Calu3 (cell line): ENCODE measurements at places on chromosomes 3 and 15.

DNA sequence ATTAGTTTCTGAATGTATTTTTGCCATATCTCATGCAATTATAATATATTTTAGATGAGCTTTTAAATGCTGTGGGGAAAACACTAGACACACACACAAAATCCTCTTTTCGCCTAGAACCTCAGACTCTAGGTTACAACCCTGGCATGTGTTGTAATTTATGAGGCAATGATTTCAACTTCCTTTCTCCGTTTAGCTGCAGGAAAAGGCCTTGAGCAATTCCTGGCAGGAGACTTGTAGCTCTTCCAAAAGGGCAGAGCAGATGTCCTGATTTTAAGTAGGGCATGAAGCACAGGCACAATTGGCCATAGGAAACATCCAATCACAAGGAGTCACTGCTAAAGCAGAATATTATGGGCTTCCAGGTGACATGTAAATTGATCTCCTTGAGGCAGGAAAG lies 82.0 kb downstream of the GPR156 start:
- no peak for DNase-seq

DNA sequence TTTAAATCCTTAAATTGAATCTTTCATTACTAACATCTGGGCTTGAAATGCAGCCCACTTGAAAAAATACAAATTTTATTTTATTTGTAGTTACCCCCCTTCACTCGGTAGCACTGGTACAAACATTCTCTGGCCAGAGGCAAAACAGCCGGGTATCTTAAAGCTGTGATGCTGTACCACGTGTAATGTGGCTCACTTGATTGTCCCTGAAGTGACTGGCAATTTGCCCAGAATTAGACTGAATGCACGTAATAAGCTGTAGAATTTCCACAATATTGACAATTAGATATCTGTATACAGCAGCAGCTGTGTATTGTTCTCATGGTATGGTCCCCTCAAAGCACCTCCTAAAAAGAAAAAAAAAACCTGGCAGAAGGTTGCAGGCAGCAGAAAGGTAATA lies 192.8 kb upstream of the TBC1D5 start:
- DNase-seq = no peak

GRCh38 chr15:60218256-60218655 lies 179.5 kb downstream of the ANXA2 start:
- DNase-seq = no peak

- DNase-seq = no peak
Observed at GRCh38 chr3:128482175-128482574, 10.8 kb downstream of the GATA2 start.

DNA sequence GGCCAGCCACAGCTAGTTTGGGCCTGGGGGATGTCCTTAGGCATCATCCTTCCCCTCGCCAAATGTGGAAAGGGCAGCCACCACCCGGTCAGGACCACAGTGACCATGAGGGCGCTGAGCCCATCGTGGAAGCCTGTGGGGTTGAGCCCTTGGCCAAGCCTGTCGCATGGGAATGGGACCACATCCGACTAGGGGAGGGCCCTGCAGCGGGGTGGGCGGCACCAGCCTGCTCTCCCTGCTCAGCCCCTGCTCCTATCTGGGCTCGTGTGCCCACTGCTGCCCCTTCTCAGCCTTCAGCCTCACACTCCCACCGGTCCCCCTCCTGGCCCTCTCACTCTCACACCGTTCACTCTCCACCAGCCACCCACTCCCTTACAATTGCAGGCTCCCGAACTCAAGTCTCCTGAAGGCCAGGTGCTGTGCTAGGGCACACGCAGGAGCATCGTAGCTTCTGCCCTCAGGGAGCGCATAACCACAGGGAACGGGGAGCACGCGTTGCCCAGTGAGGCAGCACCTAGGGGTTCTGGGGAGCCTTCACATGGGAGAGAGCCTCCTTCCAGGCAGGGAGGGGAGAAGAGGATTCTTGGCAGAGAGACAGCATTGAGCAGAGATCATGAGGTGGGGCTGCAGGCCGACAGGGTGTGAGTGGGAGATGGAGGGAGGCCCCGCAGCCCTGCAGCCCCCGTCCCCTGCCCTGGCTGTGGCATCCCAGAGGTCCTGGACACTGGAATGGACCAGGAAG lies 26.1 kb downstream of the LOXL1 start:
- no peak for DNase-seq

- no peak for DNase-seq
Observed at GRCh38 chr15:43213466-43213865, 7.4 kb downstream of the EPB42 start.

DNA sequence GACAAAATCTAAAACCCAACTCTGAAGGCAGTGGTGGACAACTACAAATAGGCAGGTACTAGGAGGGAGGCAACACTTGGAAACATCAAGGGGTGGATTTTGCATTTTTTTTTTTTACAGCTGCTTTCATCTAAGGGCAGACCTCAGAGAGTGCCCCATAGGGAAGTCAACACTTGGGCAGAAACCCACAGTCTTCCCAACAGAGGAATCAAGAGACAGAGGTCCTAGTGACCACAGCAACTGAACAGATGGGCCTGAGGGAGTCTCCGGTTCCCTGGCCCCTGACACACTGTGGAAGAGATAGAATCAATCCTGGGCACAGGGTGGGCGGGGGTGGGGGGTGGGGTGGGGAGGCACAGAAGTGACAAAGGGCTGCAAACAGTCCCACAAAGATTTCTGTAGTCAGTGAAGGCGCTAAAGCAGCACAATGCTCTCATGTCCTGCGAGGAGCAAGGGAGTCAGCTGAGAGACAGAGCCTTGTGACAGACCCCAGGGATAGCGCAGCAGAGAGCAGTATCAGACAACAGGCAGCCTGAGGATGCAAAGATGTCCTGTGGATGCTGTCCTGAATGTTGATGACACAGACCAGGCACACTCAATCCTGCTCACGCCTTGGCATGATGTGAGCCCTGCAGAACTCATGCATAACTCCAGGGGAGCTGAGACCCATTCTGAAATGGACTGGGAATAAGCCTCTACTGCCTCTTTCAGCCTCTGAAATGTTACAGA lies 6.9 kb upstream of the RFTN1 start:
- no peak for DNase-seq

DNA sequence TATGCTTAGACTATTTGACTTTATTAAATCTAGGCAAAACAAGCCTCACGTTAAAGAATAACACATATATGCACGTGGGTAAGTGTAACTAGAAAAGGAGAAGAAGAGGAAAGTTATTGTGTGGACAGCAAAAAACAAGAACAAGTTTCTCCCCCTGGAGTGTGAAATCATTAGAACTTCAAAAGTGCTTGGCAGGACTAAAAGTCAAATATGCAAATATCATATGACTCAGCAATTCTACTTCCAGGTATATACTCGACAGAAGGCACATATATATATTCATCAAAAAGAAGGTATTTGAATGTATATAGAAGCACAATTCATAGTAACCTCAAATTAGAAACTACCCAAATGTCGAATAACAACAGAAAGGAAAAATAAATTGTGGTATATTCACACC lies 68.9 kb upstream of the STXBP5L start:
- no peak for DNase-seq

DNA sequence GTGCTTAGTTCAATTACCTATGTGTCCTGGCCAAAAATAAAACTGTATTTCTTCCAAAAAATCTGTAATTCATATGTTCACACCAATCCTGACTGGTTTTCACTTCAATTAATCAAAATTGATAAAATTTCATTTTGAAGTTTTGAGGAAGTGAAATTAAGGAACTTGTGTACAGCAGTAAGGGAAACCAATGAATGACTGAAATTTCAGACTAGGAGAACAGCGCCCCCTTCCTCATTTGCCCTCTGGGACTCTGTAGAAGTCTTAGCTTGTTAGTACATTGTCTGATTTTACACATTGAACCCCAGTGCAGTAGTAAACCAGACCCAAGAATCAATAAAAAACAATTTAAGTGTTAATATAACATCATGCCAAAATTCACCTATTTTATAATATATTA lies 495.3 kb upstream of the AGTR1 start:
- no peak for DNase-seq

DNA sequence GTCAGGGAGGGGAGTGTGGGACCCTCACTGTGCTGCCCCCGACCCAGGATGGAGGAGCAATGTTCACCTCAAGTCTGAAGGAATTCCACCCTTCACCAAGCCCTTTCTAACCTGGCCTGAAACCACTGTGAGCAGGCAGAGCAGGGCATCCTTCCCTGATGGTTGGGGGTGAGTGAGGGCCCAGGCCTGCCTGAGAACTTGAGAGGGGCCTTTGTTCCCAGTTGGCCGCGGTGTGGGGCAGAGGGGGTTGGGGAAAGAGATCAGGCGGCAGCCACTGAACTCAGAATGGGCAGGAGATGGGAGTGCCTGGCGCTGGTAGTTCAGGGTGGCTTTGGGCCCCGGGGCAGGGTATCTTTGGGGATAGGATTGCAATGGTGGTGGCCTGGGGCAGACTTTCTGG lies 103.5 kb upstream of the RPL32 start:
- DNase-seq = no peak

GRCh38 chr3:179812096-179812382 lies 159.2 kb downstream of the USP13 start:
- no peak for DNase-seq

GRCh38 chr3:130709671-130710070 lies 37.0 kb downstream of the PIK3R4 start:
- DNase-seq = no peak

DNA sequence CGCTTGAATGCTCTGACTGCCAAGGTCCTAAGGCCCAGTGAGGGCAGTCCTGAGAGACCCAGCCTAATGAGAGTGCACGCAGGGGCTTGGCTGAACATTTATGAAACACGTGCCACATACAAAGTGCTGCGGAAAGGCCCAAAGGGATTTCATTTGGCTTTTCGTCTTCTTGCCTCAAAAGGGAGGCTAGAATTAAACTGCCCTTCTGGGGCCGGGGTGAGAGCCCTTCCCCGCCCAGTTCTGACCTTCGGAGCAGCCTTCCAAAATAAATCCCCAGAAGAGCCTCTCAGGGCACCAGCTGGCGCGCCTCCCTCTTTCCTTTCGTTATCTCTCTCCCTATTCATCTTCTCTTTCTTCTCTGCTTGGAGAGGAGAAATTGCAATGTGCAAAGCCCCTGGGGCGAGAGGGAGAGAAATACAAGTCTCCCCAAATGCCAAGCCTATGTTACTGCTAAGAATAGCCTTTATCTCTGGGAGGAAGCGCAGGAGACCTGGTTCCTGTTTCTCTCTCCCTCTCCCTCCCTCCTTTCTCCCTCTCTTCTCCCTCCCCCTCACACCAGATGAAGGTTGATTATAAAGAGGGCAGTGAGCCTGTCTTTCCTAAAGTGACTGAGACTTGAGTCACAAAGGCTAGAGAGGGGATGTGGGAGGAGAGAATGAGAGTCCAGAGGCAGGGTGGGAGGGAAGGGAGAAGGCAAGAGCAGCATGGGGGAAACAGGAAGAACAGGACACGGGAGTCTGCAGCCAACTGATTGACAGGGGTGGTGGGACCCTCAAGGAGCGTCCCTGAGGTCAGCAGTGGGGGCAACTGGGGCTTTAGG lies 36.7 kb upstream of the NDUFB4 start:
- peak; percentile 9 for DNase-seq

DNA sequence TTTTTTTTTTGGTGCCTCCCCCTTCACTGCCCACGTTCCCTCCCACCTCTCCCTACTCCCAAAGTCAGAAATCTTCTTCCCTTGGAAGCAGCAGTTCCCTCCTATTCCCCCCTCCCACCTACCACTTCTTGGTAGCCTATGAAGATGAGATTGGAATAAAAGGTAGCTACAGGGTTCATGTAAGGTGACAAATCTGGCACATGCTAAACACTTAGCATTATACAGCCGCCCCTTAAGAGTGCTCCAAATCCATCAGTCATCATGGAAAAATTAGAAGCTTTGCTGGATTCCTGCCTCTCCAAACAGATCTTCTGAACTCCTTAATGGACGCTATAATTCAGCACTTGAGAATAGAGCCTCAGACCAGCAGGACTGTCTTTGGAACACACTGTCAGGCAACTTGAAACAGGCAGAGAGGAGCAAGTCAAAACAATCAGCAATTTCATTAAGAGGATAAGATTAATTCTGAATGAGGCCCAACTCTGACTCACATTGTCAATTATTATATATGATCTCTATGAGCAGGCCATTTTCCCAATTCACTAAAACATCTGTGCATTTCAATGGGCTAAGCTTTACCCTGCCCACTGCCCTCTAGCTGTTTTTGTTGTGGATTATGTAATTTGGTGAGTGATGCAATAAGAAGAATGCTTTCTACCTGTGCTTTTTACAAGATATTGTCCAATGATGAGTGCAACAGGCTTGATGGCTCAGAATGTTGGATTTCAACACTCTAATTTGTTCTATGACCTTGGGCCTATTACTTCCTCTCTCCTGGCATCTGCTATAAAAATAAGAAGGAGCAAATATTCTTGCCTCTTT lies 34.6 kb upstream of the SPRED1 start:
- no peak for DNase-seq

DNA sequence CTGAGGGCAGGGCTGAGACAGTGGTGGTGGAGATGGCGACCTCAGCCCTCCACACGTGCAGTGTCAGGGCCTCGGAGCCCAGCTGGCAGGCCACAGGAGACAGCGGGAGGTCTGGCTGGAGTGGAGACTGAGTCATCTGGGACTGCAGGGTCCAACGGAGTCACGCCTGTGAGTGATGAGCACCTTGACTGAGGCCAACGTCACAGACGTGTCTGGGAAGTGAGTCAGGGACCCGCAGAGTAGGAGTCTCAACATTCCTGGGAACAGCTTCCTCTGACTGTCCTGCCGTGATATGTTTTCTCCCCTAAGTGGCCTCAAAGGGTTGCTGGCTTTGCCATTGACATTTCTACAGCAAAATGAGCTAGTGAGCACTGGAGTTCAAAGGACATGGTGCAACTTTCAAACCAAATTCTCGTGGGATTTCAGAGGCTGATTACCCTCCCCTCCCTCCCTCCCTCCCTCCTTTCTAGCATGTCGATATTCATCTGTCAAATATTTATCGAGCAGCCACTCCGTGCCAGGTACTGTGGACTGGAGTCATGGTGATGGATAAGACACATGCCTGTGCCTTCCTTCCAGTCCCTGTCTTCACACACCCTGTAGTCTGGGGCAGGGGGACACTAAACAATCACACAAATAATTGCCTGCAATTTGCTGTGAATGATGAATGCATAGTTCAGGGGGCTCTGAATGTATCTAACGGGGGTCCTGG lies 53.3 kb upstream of the AMOTL2 start:
- DNase-seq = peak; percentile 86

DNA sequence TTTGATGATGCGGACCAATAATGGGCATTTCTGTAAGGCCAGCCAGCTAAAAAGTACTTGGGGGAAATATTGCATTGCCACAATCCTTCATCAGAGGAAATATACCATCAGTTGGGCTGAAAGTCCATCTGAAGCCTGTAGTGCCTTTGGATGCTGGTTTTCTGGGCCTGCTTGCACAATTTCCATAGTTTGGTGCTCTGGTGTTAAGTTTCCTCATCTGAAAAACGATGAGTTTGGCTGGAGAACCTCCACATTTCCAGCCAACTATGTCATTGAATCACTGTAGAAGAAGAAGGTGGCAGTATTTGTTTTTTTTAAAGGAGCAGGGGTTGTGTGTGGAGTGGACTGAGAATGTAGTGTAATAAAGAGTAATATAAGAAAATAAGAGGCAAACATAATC lies 10.1 kb downstream of the CCNB2 start:
- no peak for DNase-seq

- no peak for DNase-seq
Observed at GRCh38 chr3:59153648-59154047, 103.8 kb upstream of the CFAP20DC start.

GRCh38 chr3:124700880-124701684 lies 29.2 kb upstream of the UMPS start:
- DNase-seq = no peak

- DNase-seq = no peak
Observed at GRCh38 chr3:127428344-127428997, 140.6 kb upstream of the PRR20G start.

- no peak for DNase-seq
Observed at GRCh38 chr3:118466795-118467330, 567.8 kb downstream of the IGSF11 start.
